ENCODE measurements at places on chromosomes 16 and 17.

- no peak for DNase-seq
Measured at GRCh38 chr17:66711401-66711800, 123.5 kb upstream of the CACNG5 start.

- no peak for DNase-seq
Measured at GRCh38 chr17:64187093-64187895, 57.4 kb upstream of the ERN1 start.

- peak; percentile 50 for DNase-seq
Measured at GRCh38 chr17:74923538-74924249, 379 bp upstream of the OTOP2 start.

- DNase-seq = no peak
Measured at GRCh38 chr17:31099016-31099415, 4.2 kb downstream of the NF1 start.

DNA sequence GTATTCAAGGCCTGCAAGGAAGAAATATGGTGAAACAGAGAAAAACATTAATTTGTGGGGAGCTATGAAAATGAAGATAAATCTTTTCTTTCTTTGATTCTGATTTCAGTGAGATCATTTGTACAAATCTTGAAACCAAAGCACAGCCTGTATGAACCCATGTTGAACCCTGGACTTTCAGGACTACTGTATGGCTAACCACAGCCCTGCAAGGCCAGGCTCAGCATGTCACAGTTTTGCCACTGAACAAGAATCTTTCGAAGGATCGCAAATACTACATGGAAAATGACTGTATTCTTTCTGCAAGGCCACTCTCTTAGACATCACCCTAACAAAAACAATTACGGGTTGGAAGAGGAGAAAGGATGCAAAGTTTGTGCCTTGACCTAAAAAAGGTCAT lies 161.7 kb upstream of the MAF start:
- DNase-seq = no peak

- no peak for DNase-seq
Measured at GRCh38 chr17:38350035-38350434, 1.6 kb upstream of the SOCS7 start.

DNA sequence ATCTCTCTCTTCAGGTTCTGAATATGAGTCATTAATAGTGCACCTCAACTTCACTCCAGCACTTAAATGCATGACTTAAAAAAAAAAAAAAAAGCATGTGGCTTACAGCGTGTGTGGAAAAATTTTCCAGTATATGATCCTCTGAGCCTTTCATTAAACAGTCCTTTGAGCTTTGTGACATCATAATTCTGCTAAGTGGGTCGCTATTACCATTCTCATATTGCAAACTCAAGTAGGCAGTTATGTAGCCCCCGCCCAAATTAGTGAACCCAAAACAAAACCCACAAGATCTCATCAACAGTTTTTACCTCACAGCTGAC lies 672 bp downstream of the CMTR2 start:
- DNase-seq = no peak

DNA sequence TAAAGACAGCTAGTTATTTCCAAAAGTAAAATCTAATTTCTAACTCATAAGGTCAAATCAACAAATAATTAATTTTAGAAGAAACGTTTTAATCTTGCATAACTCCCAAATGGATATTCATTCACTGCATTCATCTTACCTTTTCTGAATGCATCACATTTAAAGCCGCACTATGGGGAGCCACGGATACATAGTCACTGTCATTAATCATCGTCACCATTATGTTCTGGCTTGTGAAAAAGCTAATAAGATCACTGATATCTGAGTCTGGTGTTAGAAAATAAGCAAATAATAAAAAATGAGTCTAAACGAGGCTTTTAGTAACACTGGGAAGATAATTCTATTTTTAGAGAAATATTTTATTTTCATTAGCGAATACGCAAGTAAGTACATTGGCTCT lies 42.4 kb upstream of the ABCA10 start:
- no peak for DNase-seq

- DNase-seq = no peak
Measured at GRCh38 chr16:85200471-85201278, 88.4 kb upstream of the CIBAR2 start.

- DNase-seq = no peak
Measured at GRCh38 chr16:4182581-4183236, 59.2 kb downstream of the SRL start.

GRCh38 chr16:77657016-77657415 lies 65.3 kb upstream of the NUDT7 start:
- DNase-seq = no peak

DNA sequence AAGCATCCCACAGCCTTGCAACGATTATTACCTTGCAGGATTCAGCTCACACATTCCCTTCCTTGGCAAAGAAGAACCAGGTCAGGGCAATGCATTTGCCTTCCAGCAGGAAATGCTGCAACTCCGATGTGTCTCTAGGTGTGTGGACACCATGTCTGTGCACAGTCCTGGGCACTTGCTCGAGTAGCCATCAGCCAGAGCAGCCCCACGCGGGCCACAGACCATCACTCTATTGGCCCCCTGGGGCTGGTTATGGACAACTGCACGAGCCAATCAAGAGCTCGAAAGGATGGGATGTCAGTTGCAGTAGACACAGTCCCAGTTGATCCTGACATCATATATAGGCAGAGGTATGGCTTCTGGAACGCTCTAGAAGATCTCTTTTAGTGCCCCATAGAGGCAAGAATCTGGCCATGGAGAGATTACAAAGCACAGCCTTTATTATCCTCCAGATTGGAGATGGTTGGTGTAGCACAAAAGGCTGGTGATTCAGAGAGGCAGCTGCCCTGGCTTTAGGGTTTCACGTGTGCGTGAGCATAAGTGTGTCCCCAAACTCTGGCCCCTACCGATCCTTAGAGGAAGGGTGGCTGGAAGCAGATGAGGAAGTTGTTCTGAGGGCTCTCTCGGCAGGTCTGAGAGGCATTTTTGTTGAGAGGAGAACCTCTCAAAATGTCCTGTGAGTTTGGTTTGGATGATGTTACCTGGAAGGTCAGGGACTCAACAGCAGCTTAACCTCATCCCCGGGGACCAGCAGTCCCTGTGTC lies 403.8 kb downstream of the SEC14L1 start:
- no peak for DNase-seq

DNA sequence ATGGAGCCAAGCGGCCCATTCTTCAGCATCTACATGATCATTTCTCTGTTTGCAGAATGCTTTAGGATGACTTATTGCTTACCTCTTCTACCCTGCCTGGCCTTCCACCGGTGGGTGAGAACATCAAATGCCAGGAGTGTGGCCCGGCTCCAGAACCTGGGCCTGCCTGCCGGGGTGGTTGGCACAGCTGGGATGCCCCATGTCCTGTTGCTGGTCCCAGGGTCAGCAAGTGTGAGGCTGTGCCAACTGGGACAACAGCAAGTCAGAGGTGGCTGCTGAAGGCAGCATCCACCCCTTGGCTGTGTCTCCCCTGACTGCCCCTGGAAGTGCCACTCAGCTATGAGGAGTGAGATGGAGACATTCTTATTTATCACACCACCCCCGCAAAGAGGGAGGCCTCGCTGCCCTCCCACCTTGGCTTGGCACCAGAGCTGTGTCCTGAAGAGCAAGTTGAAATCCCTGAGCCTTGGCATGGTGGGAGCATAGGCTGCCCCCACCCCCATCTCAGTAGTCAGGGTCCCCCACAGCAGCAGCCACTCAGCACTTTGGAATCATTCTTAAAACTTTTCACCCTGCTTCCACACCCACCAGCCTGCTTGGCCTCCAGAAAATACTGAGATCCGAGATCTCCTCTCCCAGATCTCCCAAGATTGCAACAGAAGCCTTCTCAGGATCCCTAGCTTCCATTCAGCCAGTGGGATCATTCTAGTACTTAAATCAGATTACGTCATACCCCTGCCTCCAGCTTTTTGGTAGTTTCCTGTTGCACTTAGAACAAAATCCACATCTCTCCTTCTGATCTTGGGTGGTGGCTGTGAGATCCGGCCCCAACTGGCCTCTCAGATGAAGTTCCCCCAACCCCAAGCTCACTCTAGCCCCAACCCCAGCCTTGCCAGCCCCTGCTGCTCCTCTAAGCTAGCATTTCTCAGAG lies 127.5 kb downstream of the SOCS1 start:
- no peak for DNase-seq

GRCh38 chr16:70571623-70572022 lies 48.0 kb downstream of the SF3B3 start:
- DNase-seq = no peak

DNA sequence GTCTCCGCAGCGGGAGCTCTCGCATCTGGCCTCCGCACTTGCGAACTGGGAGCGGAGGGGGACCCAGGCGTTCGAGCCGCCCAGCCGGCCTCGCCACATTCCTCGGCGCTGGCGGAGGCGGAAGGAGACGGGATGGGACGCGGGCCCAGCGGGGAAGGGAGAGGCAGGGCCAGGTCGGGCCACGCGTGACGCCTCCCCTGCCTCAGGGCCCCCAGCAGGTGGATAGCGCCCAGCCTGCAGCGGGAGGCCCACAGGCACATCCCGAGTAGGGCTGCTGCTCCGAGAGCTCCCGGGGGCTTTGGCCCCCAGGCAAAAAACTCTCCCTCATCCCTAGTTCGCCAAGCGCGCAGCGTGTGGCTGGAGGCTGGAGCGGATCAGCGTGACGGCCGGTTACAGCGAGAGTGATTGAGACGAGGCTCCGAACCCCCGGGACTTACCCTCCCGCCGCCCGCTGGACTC lies 800 bp downstream of the PLEKHH3 start:
- DNase-seq = no peak

DNA sequence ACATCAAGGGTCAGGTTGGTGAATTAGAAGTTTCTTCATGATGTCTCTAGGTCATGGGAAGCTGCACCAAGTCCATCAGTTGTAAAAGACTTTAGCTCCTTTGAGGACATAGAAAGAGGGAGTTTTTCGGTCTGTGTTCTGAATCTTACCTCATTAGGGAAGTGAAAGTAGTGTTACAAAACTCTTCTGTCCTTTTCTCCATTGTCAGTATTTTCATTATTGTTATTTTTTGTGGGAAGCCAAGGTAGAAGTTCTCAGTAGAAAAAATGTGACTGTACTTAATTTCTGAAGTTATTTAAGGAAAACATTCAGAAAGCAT lies 24.2 kb downstream of the MAP3K3 start:
- no peak for DNase-seq

- DNase-seq = no peak
Measured at GRCh38 chr17:49916854-49917515, 52.0 kb upstream of the DLX4 start.

- DNase-seq = no peak
Measured at GRCh38 chr16:21628772-21629171, 23.6 kb downstream of the IGSF6 start.

DNA sequence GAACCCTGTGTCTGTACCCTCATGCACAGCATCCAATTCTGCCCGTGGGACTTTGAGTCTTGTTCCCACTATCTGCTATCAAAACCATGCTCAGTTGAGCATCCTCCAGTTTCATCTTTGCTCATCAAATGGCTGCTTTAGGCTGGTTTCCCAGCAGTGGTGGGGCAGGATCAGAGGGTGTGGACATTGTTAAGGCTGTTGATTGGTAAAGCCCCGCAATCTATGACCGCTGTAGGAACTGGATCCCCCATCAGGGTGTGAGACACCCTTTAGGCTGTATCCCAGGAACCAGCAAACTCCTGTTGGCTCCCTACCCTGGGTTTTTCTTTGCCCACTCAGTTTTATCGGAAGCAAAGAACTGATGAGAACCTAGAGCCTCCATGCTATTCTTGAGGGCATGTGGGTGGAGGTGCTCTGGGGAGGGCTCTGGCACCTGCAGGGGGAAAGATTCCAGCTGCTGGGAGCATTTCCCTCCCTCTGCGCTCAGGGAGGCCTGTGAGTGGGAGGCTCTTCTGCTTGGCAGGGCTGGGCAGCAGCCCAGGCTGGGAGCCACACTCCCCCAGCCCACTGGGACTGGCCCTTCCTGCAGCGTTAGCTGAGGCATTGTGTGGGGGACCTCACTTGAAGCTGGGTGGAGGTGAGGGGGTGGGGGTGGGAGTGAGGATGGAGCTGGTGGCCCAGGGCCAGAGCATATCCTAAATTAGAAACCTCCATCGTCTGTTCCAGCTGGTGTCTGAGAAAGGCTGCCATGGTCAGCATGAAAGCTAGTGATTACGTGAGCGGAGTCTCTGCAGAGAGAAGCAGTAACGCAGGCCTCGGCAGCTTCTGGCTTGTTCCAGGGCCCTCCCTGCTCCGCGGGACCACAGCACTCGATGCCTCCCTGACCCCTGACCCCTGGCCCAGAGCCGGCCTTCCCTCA lies 160.6 kb downstream of the IRF8 start:
- DNase-seq = no peak

DNA sequence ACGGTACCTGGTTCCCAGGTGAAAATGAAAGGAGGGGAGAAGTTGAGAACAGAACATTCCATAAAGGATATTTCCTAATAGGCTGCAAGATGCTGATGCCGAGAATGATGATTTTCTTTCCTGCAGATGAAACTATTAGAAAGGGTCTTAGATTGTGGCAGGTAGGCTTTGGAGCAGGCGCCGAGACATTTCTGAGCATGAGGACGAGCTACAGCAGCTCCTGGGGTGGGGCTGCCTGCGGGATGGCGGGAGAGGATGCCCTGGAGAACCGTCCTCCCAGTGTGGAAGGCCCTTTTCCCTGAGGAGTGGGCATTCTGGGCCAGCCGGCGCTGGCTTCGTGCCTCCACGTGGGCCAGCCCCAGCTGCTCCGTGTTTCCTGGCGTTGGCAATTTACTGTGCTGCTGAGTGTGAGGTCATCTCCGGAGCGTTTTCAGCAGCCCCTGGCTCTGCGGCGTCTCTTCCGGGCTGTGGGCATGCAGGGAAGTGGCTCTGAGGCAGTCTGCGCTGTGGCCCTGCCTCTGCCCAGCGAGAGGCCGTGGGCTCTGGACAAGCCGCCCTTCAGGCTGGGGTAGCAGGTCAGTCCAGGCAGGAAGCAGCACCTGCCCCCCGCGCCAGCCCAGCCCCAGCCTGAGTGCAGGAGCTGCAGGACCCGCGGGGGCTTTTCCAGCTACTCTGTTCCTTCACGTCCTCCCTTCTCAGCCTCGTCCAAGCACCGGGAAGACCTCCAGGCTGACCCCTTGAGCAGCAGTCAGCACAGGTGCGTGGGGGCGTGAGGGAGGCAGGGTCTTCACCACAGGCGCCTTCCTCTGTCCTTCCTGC lies 12.2 kb downstream of the ENGASE start:
- no peak for DNase-seq

DNA sequence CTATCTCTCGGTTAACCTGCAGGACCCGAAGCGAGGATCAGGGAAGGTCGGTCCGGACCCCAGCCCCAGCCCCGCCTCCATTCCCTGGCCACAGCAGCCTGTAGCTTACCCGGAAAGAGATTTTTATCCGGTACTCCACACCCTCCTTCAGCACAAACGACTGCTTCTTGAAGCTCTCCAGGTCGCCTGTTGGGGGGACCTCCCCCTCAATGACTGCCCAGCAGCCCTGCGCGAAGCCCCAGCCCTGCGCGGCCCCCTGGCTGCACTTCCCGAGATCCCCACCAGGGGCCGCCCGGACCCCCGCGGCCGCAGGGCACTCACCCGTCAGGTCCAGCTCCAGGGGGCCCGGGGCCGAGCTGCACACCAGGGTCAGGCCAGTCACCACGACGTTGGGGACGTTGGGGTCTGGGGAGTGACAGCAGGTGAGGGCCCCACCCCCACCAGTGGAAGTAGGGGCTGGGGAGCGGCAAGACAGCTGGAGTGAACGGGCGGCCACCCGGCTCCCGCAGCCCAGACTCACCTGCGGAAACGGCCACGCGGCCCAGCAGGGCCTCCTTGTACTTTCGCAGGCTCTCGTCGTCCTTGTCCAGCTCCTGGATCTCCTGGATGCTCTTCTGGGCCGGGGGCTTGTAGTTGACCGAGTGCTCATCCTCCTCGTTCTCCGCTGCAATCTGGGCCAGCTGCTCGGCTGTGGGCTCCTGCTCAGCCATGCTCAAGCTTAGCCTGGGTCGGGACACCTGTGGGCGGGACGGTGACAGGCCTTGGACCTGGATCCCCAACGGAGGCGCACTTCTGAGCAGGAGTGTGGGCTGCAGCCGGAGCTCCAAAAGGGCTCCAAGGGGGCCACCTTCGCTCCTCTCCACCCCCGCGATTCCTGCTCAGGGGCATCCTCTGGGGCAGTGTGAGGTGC lies 1.7 kb downstream of the ARHGDIA start:
- no peak for DNase-seq
